AG09309 (cell line): ENCODE measurements at places on chromosomes 1 and 21.

- no peak for DNase-seq
Measured at GRCh38 chr1:214280386-214281020, 456 bp upstream of the SMYD2 start.

GRCh38 chr1:19559641-19560040 lies 74.3 kb upstream of the CAPZB start:
- DNase-seq: peak; percentile 65

DNA sequence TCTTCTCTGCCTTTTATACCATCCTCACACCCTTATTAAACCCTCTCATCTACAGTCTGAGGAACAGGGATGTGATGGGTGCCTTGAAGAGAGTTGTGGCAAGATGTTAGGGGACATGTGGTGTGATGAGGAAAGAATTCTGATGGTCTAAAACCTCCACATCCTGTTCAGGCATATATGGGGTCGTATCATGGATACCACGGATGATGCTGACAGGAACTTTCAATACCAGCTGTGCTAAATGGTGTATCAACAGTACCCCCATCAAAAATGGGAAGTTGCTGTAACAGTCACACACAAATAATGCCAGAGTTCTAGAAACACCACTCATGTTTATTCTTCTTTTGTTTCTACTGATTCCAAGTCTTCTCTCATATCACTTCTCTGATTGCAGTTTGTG lies 12.9 kb downstream of the OR2T6 start:
- DNase-seq: no peak

DNA sequence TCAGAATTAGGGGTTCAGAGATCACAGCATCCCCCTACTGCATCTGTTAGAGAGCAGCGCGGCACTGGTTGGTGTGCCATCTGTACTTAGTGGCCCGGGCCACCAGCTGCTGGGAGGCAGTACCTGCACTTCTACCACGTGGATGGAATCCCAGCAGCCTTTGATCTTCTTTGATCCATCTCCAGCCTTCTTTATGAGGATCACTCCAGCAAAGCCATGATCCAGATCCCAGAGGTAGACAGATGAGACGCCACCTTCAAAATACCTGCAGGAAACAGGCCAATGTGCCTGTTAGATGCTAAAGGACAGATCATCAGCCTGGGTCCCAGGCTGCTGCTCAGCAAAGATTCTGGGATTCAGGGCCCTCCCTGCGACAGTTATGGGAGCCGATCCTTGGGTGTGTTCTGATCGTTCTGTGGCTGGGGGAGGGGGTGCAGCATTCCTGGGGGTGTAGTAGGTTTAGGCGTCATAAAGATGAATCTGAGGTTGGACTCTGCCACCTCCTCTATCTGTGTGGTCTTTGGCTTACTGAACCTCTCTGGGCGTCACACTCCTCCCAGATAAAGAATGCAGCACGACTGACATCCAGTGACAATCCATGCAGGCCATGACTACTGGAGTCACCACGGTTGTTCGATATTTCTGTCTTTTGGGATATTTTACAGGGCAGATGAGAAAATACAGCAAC lies 45.3 kb downstream of the SLC66A1 start:
- no peak for DNase-seq

- DNase-seq: no peak
Measured at GRCh38 chr1:57269630-57270225, 154.1 kb downstream of the DAB1 start.

DNA sequence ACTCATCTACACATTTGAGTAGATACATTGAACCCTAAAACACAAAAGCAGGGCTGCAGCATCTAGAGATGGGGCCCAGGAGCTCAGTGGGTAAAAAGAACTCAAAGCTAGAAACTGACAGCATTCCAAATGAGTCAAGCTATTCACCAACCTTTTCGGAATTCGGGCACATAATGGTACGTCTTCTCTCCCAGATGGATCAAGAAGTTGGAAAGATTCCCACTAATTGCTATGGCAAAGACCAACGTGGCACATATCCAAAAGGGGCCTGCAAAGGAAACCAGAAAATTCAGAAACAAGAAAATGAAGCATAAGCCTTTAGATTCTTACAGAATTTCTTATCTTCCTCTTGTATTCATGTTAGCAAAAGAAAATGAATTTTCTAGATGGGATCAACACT lies 18.4 kb downstream of the YIPF1 start:
- DNase-seq: no peak

- DNase-seq: no peak
Measured at GRCh38 chr1:167770127-167770526, 48.3 kb downstream of the MPZL1 start.

GRCh38 chr1:110538921-110539320 lies 19.9 kb upstream of the KCNA10 start:
- DNase-seq: no peak

- DNase-seq: no peak
Measured at GRCh38 chr1:32199717-32200072, 700 bp upstream of the CCDC28B start.

DNA sequence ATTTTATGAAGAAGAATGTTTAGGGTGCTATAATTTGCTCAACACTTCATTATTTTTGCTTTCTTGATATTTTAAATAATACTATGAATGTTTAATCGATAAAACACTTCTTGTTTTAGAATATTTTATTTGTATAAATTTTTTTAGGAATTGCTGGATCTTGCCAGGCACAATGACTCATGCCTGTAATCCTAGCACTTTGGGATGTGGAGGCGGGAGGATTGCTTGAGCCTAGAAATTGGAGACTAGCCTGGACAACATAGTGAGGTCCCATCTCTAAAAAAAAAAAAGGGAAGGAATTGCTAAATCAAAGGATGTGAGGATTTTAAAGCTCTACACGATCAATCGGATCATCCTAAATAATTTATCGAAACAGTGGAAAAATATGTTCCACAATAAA lies 17.6 kb downstream of the RNF11 start:
- no peak for DNase-seq

GRCh38 chr1:91121366-91121765 lies 99.5 kb upstream of the ZNF644 start:
- no peak for DNase-seq

- peak; percentile 96 for DNase-seq
Measured at GRCh38 chr1:150881331-150882070, 5.1 kb upstream of the ARNT start.

DNA sequence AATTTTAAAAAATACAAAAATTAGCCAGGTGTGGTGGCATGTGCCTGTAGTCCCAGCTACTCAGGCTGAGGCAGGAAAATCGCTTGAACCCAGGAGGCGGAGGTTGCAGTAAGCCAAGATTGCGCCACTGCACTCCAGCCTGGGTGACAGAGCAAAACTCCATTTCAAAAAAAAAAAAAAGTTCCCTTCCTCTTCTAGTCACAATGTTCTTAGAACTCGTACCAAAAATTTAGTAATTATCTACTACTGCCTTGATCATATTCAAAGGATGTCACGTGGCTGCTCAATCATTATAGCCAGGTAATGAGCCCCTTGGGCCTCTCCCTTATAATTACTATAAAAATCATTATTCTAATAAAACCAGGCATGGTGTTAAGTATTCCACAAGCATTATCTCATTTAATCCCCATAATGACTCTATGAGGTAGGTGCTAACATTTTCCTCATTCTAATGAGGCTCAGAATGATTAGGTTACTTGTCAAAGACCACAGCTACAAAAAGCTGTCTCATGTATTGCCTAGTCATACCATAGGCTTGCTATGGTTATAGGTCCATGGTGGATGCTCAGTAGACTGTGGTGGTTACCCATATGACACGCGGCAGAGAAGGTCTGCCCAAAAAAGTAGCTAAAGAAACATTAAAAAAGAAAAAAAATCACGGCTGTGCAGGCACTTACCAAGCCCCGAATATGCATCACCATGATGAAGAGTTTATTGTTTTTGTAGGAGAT lies 15.5 kb upstream of the PPP1R15B start:
- DNase-seq: no peak
